ENCODE measurements at places on chromosomes 12 and 14. TPM values are rescaled to one million over a fixed set of nuclear protein-coding genes. Genes with fewer than 3 reads are reported as not detected.

- no peak for DNase-seq
These were observed 3.2 kb downstream of the RNASE1 start for GRCh38 chr14:20799456-20799891.

GRCh38 chr12:88400302-88400701 is 180.0 kb downstream of the KITLG start:
- DNase-seq: no peak

- peak; percentile 68 for DNase-seq
These were observed 3.0 kb upstream of the IFI27L2 start for GRCh38 chr14:94132285-94132887.

DNA sequence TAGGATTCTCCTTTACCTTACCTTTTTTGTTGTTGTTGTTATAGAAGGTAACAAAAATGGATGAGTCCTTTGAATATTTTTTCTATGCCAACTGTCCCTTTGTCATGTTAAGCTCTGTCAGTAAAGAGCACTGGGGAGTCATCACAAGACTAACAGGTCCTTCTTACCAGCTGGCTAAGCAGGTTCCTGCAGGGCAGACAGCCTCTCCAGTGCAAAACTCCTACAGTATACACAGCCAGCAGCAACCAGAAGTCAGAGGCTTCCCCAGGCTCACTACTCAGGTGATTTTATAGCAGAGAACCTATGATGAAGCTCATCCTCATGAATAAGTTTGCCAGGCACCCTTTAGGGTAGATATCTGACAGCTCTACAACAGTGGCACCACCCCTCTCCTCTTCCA is 271.1 kb downstream of the RERGL start:
- DNase-seq: no peak

DNA sequence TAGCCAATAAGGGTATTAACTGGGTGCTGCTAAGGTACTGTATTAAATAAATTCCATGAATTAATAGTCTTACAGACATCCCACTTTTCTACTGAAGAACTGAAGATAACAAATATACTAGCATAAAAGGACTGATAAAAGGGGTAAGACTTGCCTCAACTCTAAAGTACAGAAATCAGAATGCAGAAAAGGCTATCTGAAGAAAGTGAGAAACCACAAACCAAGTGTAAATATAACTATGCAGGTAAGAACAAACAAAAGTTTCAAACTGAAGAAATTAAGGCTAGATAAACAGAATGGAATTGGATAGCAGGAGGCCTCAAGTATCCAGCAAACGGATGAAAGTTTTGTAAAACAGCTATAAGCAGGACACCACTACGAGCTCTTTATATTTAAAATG is 29.5 kb downstream of the YAF2 start:
- no peak for DNase-seq

DNA sequence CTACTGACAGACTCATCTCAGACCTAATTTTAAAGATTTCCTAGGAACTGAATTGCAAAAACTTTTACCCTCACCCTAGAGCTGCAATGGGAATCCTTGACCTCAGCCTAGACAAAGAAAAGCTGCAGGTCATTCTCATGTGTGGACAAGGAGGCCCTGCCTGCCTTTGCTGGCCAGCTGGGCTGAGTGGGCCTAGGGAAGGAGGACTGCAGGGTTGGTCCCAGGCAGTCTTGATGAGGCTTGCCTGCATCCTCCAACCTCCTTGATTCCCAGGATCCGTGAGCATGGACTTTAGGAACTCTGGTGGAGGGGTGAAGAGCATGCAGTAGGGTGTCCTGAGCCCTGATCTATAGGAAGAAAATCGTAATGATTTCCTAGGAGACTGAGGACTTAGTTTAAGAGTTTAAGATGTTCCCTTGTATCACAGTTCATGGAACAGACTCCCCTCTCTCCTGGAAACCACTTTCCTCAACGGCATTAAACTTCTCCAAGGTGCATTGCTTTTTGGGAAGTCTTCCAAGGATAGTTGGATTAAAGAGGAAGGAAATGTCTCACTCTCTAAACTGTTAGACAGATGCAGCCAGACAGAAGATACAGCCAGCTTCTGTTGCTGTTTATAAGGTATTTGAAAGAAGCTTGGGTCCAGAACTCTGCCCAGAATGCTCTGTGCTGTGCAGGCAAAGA is 55.4 kb upstream of the DDX11 start:
- DNase-seq: no peak

DNA sequence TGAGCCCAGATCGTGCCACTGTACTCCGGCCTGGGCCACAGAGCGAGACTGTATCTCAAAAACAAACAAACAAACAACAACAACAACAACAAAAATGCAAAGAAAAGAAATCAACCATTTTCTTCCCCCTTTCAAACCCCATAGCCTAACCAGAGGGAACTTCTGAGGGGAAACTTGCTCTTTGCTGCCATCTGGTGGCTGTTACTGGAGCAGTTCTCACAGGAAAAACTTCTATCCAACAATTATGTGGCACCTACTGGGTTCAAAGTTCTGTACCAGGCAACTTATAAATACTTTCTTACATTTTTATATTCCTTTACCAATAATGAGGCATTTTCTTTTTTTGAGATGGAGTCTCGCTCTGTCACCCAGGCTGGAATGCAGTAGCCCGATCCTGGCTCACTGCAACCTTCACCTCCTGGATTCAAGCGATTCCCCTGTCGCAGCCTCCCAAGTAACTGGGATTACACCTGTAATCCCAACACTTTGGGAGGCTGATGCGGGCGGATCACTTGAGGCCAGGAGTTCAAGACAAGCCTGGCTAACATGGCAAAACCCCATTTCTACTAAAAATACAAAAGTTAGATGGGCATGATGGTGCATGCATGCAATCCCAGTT is 50.9 kb upstream of the BICDL1 start:
- peak; percentile 72 for DNase-seq

Gene PZP
- not detected for total RNA-seq

Measured in colonic mucosa (tissue), 4 donors.